Non-pigmented ciliary epithelial cell (primary cell): ENCODE measurements at places on chromosomes 1 and 21.

GRCh38 chr1:213179784-213180183, 128.7 kb downstream of the RPS6KC1 start:
- no peak for DNase-seq

- DNase-seq = peak; percentile 18
These were observed 6.0 kb downstream of the TRABD2B start for GRCh38 chr1:47991187-47991586.

DNA sequence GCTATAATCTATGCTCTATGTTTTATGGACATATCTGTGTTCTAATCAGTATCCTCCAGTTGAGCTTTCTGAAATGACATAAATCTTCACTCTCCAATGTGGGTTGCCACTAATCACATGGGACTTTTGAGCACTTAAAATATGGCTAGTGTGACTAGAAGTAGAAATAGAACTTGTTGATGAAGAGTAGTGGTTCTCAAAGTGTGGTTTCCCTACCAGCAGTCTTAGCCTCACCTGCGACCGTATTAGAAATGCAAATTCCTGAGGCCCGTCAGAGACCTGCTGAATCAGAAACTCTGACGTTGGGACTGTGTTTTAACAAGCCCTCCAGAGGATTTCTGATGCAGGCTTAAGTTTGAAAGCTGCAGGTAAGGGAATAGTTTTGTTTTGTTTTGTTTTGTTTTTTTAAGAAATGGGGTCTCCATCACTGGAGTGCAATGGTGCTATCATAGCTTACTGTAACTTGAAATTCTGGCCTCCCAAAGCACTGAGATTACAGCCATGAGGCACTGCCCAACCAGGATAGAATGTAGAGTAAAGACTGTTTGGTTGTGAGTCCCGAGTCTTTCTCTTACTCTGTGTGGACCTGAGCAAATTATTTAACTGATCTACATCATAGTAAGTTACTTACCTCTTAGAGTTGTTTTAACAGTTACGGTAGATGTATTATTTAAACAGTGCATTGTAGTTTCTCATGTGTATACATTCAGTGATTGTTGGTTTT, 21.7 kb downstream of the GLRX2 start:
- DNase-seq = no peak

GRCh38 chr1:186146974-186147373, 228.1 kb downstream of the TPR start:
- DNase-seq = no peak
